ENCODE measurements at places on chromosomes 3 and 15.

DNA sequence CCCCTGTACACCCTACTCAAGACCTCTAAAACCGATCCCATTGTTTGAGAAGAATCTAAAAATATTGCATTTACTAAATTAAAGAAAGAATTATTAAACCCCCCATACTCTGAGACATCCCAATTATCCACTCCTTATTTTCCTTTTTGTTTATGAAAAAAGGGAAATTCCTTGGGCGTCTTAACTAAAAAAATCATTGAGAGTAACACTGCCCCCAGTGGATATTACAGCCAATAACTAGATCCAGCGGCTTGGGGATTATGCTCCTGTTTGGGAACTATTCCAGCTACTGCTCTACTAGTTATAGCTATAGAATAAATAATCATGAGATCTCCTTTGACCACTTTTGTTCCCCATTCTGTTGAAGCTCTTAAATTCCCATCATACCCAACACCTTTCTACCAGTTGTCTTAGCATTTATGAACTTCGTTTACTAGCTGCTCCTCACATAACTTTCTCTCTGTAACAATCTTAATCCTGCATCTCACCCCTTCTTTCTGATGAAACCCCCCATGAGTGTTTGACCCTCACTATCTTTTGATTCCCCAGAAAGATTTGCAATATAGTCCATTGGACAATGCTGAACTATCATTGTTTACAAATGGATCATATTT is 12.7 kb upstream of the CFAP91 start:
- DNase-seq, result peak; percentile 37

GRCh38 chr15:32965897-32966296 is 228.6 kb downstream of the FMN1 start:
- no peak for DNase-seq

DNA sequence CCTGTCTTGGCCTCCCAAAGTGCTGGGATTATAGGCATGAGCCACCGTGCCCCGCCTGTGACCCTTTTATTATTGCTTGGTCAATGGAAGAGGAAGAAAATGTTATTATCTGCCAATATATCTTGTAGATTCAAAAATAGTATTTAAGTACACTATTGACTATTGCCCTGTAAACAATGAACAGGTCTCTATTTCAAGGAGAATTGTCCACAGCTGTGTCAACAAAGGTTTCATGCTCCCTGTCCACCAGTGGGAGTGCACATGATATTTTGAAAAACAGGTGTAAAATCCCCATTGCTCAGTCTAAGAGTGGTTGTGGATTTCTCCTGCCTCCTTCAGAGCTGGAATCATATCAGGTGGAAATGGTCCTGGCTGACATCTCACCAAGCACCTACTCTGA is 36.5 kb upstream of the IGF1R start:
- no peak for DNase-seq

DNA sequence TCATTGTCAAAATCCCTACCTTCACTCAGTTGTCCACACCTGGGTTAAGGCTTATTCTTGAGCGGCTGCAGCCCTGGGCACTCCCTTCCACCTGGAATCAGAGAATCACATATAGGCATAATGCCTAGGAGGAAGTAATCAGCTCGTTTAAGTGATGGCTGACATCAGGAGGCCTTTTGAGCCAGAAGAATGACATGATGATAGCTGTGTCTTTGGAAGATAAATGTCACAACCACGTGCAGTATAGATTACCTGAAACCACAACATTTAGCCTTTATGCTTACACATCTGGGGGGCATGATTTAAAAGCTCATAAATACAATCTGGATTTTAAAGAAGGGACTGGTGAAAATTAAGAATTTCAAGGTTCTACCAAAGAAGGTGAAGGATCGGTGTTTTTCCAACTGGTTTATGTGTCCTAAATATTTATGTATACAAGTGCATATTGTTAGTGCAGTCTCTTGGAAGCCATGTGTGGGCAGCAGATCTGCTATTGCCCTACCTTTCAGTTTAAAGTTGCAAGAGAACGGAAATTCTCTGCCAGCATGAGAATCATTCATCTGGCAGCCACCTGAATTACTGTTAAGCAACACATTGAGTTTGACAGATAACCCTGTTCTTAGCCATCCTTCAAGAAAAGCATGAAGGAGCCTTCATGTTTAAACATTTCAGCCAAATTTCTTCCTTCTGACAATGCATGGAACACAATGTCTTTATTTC is 163.4 kb upstream of the NR2E3 start:
- no peak for DNase-seq

DNA sequence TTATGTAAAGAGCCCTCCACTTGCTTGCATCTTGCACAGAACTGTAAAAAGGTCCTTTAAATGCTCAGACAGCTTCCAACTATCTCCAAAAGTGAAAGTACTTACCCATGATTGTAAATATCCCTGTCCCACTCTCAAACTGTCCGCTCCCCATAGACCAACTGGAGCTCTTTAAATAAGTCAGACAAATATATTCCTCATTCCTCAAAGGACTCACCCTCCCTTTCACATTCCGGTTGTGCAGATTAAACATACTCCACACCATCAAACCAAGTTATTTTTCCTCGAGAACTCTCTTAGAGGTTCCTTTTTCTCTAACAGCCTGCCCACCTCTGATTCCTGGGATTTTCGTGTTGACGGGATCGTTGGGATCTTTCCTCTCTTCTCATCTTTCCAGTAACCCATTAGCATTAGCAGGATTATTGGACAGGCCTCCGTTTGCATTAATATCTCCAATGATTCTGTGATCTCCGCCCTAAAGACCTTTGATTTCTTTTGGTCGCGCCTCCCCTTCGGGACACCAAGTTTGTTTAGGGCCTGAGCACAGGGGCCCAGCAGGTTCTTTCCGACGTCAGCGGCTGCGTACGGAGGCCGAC is 763 bp downstream of the GOLGB1 start:
- DNase-seq, result peak; percentile 77

DNA sequence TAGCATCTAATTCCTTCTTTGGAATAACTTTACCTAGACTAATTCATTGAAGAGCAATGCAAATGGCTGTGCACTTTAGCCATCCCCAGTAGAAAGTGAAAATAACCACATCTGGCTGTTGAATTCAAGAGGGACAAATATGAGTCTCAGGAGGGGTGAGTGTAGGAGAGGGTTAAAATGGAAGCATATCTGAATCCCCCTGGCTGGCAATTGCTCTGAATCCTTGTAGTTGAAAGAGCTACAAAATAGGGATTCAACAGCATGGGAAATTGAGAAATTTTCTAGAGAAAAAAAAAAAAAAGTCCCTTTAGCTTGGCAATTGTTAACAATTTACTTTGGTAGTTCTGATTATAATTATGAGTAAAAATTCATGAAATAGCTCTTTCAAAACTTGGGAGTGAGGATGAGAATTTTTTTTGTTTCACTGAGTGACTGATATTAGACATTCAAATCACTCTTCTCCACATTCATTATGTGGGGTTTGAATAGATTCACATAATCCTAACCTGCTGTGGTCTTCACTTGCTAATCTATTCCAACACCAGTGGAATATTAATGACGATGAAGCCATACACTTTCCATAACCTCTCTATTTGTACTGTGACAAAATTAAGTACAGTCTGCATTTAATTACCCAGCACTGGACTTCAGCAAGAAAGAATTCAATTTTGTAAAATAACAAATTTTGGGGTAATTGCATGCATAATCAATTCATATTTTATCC is 569.0 kb upstream of the MCTP2 start:
- DNase-seq, result no peak

- DNase-seq, result no peak
Measured at GRCh38 chr3:185330238-185330637, 32.7 kb upstream of the MAP3K13 start.

GRCh38 chr3:82000773-82001172 is 239.3 kb upstream of the GBE1 start:
- DNase-seq, result peak; percentile 22

GRCh38 chr3:162738784-162739183 is 1242.2 kb downstream of the OTOL1 start:
- DNase-seq, result no peak

DNA sequence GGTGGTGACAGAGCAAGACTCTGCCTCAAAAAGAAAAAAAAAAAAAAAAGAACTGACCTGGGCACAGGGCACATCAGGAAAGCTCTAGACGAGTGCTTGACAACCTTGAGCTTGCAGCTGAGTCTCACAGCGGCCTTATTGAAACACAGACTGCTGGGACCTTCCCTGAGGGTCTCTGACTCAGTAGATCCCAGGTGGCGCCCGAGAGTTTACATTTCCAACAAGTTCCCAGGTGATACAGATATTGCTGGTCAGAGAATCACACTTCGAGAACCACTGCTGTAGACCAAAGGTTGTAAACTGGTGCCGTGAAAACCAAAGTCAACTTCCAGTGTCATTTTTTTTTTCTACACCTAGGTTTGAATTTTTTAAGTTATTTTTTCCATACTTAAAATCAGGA is 573.2 kb upstream of the MDFIC2 start:
- no peak for DNase-seq

DNA sequence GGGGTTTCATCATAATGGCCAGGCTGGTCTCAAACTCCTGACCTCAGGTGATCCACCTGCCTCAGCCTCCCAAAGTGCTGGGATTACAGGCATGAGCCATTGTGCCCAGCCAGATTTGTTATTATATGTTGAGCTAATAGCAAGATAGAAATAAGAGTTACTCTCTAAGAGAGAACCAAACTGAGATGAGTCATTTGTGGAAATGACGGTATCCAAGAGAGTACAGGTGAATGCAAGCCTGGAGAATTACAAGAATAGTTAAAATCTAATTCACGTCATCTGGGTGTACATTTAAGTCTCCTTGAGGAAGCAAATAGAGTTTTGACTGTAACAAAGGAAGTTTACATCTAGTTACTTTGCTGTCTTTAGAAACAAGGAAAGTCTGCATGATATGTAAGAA is 12.0 kb upstream of the CDIN1 start:
- DNase-seq, result no peak

DNA sequence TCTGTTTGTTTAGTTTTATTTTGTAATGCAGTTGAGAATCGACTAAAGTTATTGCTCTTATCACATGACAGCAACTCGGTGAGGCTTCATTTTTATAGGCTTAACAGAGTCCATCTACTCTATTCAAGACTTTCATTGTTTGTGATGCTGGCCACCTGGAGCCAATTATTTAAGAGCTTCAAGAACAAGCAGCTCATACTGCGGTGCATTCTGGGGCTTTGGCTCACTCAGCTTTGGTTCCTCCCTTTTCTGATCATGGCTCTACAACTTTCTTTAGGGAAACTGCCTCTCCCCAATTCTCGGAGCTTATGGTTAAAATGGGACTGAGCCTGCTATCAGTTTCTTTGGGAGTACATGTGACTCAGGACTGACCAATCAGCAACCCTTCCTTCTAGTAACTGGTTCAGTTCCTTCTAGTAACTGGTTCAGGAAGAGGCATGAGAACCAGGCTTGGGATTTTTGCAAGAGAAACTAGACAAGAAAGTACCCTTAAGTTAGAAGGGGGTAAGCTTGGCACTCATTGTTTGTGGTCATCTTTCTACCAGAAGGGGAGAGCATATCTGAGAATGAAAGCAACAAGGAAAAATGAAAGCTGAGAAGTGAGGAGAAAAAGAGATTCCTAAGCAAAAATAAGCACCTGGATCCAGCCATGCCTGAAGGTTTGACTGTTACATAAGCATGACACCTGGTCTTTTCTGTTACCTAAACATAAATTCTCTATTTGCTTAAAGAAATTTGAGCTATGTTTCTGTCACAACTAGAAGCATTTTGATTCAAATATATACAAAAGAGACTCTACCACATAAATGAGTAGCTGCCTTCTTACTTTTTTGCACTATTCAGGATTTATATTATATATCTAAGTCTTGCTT is 24.1 kb upstream of the ARHGEF3 start:
- no peak for DNase-seq

- no peak for DNase-seq
Measured at GRCh38 chr3:190619761-190620160, 105.9 kb downstream of the IL1RAP start.

DNA sequence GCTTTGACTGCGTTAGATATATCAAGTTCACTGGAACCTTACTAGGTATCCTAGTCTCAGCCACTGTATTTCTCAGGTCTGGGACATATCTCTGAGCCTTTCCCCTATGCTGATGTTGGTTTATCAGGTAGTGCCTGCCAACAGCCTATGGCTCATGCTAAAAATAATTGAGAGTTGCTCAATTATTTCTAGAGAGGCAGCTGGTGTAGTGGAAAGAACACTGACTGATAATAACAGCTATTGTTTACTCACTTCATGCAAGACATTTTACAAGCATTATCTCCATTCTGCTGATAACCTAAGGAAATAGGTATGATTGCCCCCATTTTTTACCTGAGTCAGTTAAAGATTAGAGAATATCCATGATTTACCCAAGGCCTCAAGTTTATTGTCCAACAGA is 231.4 kb downstream of the LRRN1 start:
- no peak for DNase-seq

- no peak for DNase-seq
Measured at GRCh38 chr15:100457201-100457600, 71.5 kb downstream of the CERS3 start.

Data from T47D (cell line).